ENCODE measurements at places on chromosomes 16 and 17.
A peak's percentile ranks its signal among the peaks of the same experiment; 100 is the strongest.

GRCh38 chr16:82456683-82457082 is 170.1 kb upstream of the CDH13 start:
- DNase-seq = peak; percentile 0

- no peak for DNase-seq
Measured at GRCh38 chr16:88013091-88013609, 61.9 kb downstream of the BANP start.

DNA sequence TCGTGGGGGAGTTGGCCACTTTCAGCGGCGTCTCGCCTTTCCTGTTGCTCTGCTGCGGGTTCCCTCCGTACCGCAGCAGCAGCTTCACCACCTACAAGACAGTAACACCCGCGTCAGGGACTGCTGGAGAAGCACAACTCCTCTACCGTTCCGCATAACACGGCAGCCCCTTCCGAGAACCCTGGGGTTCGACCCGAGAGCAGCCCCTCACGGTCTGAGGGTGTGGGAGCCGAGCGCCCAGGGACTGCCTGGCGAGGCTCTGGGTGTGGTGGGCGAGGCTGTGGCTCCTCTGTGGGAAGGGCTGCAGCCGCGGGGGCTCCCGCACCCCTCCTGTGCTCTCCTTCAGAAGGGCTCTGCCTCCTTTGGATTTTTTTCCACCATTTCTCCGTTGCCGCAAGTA is 68.6 kb downstream of the ZNF778 start:
- no peak for DNase-seq

DNA sequence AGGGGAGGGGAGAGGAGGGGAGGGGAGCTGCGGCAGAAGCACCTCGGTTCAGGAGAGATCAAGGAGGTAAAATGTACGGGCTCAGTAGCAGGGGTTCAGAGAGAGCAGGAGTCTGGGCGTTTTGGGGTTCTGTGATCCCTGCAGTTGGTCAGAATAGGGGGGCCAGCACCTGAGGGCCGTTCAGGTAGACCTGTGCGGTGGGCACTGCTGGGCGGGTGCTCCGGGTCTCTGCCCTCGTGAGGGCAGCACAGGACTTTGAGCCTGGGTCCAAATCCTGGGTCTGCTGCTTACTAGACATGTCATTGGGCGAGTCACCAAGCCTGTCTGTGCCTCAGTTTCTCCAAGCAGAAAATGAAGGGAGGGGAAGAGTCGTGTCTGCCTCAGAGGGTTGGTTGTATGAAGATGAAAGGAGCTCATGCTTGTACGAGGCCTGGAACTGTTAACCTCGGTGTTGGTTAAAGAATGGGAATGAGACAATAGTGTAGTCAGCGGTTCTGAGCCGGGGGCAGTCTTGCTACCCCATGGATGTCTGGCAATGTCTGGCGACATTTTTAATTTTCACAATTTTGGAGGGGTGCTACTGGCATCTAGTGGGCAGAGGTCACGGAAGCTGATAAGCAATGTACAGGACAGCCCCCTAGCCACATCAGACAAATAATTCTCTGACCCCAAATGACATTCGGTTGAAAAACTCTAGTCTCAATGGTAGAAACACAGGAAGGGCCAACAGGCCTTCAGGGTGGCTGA is 35.4 kb downstream of the OR1D5 start:
- no peak for DNase-seq

GRCh38 chr16:53756275-53756996 is 52.5 kb downstream of the FTO start:
- DNase-seq = peak; percentile 41

DNA sequence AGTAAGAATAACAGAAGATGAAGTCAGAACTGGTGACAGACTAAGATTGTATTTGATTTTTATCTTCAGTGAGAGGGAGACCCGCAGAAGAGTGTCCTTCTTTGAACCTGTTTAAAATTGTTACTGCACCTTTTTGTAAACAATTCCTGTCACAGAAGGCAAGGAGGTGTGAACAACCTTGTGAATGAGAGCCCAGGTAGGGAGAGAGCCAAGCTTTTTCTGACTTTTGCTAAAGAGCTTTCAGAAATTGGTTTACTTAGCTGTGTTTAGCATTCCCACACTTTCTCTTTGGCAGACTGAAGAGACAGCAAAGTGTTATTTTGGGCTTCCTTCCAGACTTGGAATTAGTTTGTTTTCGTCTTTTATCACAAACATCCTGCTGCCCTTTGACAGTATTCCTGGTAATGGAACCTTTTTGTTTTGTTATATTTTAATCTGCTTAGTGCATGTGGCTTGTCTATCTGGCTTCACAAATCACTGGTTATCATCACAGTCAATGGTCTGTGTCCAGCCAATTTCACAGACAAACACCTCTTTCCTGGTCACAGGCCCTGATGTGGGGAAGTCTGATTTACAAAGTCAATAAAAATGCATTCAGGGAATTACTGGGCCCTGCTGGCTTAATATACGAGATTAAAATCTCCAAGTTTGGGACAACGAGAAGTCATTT is 85.7 kb upstream of the HS3ST2 start:
- no peak for DNase-seq

DNA sequence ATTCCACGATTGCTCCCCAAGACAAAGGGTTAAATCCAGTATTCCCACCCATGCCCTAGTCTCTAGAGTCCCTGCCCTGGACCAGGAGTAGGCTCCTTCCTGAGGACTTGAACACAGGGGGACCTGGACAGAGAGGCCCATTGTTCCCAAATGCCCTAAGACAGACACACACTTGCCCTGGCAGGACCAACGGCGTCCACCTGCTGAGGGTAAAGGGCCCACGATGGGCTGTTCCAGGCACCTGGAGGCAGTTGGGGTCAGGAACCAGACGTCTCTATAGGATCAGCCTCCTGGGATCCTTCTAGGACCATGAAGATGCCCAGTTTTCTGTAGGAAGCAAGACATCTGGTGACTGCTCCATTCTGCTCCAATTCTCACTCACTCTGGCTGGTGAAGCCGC is 39.3 kb downstream of the TNFRSF13B start:
- DNase-seq = no peak

DNA sequence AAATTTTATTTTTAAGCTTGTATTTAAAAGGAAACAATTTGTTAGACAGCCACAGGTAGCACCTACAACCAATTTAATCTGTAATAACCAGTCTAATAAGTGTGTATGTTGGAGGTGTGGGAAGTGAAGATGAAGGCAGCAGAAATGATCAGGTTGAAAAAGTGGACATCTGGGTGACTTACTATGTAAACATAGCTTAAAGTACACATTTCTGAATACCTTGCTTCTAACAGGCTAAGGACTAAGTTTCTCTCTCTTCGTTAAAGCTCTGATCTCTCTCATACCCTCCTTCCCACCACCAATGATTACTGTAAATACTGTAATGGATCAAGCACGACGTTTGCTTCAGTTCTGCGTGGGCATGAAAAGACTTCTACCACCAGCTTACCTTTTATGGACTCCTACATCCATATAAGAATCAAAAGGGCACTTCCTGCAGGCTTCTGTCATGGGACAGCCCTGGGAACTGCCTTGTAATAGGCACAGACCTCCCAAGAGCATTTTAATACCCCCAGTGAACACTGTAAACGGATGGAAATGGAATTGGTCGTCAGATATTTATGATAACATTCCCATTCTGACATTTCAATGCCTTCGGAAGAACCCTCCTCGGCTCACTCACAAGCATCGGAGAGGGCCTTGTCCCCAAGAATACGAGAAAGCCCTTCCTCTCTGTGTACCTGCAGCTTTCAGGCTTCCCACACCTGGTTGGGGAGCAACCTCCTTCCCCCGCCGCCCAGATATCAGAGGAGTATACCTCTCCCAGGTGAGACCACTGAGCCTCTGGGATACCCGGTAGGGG is 700 bp downstream of the CCDC43 start:
- DNase-seq = no peak

DNA sequence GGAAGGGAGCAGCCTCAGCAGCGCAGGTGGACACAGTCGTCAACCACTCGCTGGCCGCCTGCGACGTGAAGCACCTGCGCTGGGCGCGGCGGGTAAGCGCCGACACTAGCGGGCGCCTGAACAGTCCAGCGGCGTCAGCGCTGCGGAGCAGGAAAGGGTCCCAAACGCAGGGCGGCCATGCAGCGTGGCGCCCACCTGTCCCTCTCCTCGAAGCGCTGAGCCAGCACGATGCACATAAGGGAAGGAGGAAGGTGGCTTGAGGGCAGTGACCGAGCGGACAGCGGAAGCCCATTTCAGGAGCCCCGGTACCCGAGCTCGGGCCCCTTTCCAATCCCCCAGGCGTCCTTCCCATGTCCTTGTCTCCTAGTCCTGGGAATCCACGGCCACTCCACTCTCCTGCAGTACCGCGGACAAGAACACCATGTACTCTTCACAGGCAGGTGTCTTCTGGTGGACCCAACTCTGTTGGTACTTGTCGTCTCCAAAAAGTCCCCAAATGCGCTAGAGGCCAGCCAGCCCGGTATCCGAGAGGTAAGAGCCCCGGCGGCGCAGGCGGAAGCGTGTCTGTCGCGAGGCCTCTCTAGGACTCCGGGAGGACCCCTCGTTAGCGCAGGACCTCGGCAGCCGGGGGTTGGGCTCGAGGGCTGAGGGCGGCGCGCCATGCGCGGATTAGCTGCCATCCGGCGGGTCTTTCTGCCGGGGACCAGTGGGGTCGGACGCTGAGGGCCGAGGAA is 14.4 kb downstream of the ZNF232 start:
- peak; percentile 82 for DNase-seq

DNA sequence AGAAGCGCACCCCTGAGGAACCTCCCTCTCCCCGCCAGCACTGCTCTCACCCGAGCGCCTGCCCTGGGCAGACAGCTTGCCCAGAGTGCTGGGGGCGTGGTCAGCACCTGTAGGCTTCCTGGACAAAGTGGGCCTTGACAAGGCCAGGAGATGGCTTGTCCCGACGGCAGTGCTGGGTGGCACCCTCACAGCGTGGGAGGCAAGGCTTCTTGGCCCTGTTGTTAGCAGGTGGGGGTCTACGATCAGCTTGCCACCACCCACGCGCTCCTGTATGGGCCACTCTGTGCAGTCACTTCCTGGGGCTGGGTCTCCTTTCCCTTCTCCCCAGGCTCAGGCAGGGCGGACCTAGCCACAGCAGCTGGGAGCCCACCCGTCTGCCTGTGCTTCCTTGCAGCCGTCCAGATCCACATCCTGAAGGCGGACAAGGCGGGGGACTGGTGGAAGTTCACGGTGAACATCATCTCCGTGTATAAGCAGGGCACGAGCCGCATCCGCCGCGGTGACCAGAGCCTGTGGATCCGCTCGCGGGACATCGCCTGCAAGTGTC is 218.0 kb downstream of the NTN1 start:
- DNase-seq = no peak

DNA sequence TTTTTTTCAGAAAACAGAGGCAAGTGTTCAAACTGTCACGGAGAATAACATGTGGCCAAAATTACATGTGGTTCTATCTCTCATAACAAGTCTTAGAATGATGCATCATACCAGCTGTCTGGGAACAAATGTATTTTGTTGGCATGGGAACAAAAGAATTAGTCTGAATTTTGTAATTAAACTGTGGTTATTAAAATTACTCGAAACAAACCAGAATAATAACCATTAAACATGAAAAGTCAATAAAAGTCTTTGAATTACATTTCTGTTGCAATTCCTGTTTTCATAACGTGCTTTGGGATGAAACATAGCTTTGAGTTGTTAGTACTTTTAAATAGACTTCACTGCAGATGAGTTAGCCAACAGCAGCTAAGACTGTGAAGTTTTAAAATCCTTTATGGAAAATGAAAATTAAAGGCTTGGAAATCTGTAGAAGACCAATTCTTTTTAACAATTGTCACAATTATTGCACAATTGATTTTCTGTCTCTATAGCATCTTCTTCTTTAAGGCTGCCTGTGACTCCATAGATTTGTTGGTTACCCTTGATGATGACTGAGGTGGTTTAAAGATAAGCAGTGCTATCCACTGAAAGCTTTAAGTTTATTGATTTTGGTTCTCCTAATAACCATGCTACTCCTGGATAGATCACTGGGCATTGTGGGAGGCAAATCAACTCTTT is 117.9 kb upstream of the AXIN2 start:
- no peak for DNase-seq

DNA sequence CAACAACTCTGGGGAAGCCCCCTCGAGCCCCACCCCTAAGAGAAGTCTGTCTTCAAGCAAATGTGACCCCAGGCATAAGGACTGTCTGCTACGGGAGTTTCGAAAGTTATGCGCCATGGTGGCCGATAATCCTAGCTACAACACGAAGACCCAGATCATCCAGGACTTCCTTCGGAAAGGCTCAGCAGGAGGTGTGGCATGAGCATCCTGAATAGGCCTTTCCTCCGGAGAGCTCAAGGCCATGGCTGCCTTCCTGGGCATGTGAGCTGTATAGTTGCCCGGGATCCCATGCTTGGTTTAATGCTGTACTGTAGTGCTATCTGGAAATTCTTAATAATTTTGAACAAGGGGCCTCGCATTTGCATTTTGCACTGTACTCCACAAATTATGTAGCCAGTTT is 9.2 kb downstream of the LIG3 start:
- DNase-seq = no peak

DNA sequence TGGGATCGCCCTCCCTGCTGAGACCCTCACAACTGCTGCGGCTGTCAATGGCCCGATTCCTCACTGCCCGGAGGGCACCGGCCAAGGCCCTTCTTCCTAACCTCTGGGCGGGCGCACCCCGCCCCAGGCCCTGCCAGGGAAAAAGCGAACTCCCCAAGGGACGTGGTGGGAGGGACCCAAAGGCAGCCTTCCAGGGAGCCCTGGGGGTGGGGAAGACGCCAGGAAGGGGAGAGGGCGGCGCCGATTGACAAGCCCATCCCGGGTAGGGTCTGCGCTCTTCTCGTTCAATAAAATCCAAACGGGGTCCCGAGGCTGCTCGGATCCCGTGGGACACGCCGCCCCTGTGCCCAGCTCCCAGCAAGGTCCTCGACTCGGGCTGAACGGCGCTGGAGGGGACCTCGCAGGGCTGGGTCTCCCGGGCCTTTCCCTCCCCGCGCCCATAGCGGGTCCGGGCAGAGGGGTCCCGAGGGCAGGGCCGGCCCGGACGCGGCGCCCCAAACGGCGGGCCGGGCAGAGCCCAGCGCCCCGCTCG is 416 bp downstream of the KIFC3 start:
- no peak for DNase-seq

- DNase-seq = no peak
Measured at GRCh38 chr16:67291461-67291860, 12.1 kb downstream of the PLEKHG4 start.

DNA sequence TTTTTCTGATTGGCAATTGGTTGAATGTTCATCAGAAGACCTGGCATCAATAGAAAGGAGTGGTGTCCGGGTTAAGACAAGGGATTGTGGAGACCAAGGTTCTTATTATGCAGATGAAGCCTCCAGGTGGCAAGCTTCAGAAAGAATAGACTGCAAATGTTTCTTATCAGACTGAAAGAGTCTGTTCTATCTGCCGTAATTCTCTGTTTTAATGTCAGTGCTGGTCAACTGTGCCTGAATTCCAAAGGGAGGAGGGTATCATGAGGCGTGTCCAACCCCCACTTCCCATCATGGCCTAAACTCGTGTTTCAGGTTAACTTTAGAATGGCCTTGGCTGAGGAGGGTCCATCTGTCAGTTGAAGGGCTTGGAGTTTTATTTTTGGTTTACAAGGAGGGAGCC is 60.4 kb upstream of the AKTIP start:
- DNase-seq = no peak

DNA sequence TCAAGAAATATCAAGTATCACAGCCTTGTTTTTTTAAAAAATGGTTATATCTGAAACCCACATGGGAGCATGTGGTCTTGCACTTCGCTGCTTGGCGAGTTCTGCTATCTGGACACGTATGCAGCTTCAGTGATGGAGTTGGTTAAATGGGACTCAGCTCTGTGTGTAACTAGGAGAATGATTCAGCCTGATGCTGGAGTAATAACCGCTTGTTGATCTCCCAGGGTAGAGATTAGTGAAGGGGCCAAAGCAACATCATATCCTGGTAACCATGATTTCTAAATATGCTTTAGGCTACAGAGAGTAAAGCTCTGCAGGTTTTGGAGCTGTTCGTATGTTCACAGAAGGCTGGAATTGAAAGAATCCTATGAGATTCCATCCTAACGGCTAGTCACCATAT is 63.2 kb downstream of the IQCK start:
- DNase-seq = no peak

Measured in DMS79 treated with DMSO at 0.1 percent for 48 hours (cell line).